ENCODE measurements at places on chromosomes 16 and 17.

DNA sequence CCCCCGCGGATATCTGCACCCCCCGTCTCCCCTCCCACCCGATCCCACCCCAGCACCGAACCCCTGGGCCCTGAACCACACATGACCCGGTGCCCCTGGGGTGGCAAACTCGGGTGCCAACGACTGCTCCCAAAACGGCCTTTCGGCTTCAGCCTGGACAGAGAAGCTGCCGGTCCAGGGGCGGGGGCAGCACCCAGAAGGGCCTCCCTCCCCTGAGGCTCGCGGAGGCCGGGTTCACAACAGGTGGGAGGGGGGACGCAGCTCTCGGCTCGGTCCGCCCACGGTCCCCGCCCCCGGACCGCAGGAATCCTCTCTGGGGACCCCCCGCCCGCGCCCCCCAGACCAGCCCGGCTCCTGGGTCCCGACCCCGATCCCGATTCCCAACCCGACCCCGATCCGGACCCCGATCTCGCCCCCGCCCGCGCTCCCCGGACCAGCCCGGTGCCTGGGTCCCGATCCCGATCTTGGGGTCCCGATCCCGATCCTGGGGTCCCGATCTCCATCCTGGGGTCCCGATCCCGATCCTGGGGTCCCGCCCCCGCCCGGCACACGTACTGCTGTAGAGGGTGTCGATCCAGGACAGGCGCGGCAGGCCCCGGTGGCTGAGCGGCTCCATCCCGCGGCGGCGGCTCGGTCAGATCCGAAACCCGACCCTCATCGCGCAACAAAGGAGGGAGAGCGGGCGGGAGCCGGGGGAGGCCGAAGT lies 516 bp downstream of the ABR start:
- no peak for DNase-seq

DNA sequence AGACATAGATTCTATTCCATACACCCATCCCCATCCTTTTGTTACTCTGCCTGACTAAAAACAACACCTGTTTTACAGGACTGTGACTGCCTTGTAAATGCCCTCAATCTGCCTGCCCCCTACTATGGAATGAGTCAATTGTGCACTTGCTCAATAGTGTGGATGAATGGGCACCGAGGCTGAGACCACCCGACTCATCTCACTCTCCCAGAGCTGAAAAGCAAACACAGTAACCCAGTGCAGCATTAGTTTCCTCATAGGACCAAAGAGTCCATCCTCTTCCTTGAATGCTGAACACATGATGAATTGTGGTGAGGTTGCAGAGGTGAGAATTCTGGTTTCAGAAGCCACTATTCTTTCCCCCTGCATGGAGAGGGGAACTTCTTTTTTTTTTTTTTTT lies 233.7 kb downstream of the ZFHX3 start:
- DNase-seq: no peak

DNA sequence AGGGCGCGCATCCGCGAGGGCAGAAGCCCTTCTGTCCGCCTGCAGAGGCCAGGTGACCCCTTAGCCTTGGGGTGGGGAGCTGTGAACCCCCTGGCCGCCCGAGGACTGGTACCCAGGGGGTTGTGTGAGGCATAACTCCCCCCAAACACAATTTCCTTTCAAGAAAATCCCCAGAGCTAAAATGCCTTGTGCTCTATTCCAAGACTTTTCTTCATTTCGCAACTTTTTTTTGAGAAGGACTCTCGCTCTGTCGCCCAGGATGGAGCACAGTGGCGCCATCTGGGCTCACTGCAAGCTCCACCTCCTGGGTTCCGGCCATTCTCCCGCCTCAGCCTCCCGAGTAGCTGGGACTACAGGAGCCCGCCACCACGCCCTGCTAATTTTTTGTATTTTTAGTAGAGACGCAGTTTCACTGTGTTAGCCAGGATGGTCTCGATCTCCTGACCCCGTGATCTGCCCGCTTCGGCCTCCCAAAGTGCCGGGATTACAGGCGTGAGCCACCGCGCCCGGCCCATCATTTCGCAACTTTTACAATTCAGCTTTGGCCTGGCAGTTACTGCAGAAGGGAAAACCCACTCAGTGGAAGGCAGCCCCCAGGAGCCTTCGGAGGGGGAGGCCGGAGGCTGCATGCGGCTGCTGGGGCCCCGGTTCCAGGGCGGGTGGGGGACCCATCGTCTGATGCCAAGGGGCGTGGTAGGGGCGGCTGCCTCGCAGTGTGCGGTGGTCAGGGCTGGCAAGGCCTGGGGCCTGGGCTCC lies 963 bp upstream of the APRT start:
- no peak for DNase-seq

DNA sequence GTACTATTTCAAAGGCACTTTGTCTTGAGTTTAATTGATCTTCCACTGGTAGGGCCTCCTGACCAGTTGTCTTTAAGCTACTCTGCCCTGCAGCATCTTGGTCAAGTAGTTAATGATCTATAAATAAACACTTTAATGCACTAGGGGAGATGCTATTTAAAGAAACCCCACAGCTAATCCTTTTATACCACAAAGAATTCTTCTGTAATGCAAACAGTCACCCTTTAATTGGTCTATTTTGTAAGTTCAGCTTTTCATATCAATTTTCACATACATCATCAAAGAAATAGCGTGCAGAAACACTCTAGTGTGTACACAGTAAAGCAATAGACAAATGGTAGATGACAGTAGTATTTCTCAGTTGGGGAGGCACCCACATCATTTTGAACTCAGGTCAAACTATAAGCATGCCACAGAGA lies 70.3 kb downstream of the PMP22 start:
- DNase-seq: no peak

GRCh38 chr16:77219437-77219836 lies 20.2 kb downstream of the SYCE1L start:
- no peak for DNase-seq

DNA sequence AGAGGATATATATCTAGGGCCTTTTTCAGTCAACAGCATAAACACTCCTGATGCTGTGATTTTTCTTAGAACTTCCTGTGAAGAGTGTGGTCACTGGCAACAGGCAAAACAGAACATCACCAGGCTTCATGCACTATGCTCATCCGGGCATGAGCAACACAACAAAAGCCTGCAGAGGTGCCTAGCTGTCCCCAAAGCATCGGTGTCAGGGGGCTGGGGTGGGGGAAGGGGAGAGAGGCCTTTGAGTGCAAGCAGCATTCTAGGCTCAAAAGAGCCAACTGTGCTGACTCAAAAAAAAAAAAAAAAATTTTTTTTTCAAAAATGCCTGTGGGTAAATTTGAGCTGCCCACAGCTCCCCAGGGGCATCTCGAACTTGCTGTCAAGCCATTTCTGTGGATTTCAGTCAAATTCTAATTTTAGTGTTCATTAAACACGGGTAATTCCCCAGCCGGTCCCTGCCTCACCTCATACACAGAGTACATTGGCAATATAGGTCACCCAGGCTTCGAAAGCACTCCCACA lies 194.6 kb upstream of the DYNLRB2 start:
- DNase-seq: no peak

DNA sequence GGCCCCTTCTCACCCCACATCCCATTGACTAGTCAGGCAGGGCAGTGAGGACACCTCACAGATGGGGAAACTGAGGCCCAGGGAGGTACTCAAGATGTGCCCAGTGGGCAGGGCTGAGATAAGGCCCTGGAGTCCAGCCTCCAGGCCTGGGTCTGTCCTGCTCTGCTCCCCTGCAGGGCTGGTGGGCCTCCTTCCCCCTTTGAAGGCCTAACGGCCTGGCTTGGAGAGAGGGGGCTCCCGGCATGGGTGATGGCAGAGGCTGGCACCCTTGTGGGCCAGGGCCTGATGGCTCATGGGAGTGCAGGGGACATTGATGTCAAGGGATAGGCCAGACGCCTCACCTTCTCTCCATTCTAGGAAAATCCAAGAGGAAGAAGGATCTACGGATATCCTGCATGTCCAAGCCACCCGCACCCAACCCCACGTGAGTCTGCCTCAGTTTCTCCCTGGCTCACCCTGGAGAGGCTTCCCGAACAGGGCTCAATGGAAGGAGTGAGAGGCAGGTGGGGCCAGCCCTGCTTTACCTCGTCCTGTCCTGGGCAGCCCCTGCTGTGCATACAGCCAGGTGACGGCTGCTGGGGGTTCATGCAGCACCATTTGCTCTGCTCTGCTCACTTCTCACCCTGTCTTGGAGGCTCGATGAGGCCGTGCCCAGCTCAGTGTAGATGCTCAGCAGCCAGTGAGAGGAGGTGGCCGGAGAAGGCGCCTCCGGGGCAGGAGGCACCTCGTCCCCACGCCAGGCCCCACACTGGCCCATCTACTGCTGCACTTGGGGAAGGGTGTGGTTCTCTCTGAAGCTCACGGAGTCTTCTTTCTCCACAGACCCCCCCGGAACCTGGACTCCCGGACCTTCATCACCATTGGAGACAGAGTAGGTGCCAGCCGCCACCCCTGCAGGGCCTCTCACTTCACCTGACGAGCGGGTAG lies 13.8 kb downstream of the MAP2K3 start:
- no peak for DNase-seq

DNA sequence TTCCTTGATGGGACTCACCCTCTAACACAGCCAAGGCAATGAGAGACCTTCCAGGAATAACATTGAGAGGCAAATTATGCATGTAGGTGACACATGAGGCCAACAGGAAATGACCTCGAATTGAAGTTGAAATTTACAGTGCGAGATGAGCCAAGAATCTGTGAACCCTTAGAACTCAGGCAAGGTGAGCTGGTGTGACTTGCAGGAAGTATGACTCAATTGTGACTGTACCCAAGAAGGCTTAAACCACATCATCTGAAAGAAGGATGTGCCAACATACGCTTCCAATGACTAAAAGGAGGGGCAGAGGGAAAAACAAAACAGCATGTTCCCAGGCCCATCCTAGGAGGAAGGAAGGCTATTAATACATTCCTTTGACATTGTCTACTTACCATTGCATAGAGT lies 44.8 kb downstream of the PITPNC1 start:
- no peak for DNase-seq

GRCh38 chr17:78387977-78388941 lies 9.8 kb downstream of the PGS1 start:
- DNase-seq: no peak

DNA sequence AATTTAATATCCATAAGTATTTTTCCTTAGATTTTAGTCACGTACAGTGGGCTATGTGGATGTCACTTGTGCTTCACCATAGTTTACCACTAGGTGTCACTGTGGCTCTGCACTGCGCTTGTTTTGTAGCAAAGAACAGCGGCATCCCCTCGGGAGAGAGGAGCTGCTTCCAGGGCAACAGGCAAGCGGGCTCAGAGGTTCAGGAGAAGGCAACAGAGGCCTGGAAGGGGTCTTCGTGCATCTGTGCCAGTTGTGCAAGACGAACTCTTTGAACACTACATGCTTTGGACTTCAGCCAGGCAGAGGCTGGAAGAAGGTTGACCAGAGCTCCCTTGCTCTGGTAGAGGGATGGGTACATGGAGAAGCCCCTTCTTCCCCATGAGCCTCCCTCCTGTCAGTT lies 20.6 kb downstream of the CYB561 start:
- DNase-seq: peak; percentile 84

- peak; percentile 45 for DNase-seq
Measured at GRCh38 chr17:36183001-36183971, 6.8 kb upstream of the TBC1D3B start.

Measured in NCI-H345 (cell line).